ENCODE measurements at places on chromosomes 16 and 17. TPM values are rescaled to one million over a fixed set of nuclear protein-coding genes. Genes with fewer than 3 reads are reported as not detected.
A peak's percentile ranks its signal among the peaks of the same experiment; 100 is the strongest.

The MYCBPAP gene
- total RNA-seq = 0.58 TPM

DNA sequence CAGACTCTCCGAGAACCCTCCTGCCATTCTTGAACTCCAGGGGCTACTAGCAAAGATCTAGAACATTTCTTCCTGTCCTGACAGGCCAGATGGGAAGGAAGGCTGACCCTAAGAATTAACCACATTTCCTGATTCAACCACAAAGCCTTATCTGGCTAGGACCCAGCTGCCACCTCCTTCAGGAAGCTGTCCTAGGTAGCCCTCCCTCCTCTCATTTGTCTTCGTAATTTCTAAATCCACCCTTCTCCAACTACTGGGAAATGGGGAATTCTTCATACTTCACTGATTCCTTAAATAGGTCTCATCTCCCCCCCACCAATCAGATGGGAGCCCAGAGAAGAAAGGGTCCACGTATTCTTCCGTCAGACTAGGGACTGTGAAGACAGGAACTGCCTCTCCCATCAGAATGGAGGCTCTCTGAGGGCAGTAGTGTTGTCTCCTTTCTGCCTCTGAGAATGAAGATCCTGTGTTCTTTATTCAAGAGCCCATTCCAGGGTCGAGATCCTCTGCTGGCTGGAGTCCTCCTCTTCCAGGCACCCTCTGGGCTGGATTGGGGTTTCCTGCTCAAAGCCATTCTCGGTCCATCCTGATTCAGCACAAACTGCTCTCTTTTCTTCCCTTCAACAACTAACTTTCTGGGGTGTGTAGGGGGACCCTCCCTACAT, 2.1 kb downstream of the SAMD14 start:
- DNase-seq = no peak

The SLC13A2 gene
- total RNA-seq = not detected

DNA sequence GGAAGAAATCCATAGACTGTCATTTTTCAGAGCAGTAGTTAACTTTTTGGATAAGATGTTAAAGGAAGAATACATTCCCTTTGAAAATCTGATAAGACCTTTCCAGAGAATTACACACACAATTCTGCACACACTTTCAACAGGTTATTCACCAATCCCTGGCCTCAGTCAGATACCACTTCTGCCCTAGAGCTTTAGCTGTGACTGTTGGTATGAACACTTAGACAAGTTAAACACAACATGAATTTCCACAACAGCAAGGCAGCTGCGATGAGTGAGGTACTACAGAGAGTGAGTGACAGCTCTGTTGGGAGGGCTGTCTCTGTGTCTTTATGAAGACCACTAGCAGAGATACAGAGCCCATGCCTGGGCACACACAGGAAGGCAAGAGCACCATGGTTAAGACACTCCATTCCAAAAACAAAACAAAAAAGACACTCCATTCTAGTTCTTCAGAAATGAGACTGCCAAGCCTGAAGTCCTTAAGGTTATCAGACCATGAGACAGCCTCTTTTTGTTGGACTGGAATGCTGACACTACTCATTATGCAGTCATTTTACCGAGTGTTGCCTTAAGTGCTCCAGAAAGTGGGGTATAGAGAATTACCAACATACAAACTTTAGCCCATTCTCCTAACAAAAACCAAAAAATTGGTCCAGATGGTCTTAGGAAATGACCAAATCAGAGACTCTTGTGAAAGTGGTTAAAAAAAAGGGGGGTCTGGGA, 42.4 kb downstream of the TOM1L2 start:
- DNase-seq = no peak

GRCh38 chr16:51407199-51407598, 256.1 kb upstream of the SALL1 start:
- peak; percentile 90 for DNase-seq

- DNase-seq = no peak
Observed at GRCh38 chr16:363766-364490, 6.4 kb downstream of the MRPL28 start.

DNA sequence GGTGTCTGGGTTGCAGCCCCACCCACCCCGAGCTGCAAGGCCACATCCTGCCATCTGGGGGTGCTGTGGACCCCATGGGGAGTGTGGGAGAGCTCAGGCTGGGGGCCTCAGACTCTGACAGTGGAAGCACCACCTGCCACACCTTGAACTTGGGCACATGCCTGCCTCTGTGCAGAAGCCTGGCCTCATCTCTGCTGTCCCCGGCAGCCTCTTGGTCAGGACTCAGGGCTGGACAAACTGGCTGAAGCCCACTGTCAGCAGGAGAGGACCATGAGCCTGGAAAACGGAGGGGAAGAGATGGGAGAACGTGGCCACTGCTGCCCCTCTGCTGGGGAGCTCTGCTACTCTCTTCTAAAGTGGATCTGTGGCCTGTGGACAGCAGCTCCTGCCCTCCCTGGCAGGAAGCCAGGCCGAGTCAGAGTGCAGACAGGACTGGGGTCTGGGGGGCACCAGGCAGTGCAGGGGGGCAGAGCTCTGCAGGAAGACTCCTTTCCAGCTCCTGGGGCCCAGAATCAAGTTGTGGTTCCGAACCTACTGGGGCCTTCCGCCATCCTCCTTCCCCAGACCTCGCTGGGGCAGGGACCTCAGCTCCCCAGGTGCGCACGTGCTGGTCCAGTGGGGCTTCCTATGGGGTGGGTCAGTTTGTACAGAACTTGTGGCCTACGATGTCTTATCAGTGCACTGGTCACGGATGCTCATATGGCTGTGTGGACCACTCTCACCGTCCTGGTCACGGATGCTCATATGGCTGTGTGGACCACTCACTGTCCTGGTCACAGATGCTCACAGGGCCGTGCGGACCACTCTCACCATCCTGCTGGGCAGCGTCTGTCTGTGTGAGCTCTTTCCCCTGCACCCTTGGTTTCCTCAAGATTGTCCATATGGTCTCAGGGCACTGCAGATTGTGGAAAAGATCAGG, 207.7 kb downstream of the LAT start:
- DNase-seq = no peak

The ATP2A1 gene
- total RNA-seq = 0.92 TPM

DNA sequence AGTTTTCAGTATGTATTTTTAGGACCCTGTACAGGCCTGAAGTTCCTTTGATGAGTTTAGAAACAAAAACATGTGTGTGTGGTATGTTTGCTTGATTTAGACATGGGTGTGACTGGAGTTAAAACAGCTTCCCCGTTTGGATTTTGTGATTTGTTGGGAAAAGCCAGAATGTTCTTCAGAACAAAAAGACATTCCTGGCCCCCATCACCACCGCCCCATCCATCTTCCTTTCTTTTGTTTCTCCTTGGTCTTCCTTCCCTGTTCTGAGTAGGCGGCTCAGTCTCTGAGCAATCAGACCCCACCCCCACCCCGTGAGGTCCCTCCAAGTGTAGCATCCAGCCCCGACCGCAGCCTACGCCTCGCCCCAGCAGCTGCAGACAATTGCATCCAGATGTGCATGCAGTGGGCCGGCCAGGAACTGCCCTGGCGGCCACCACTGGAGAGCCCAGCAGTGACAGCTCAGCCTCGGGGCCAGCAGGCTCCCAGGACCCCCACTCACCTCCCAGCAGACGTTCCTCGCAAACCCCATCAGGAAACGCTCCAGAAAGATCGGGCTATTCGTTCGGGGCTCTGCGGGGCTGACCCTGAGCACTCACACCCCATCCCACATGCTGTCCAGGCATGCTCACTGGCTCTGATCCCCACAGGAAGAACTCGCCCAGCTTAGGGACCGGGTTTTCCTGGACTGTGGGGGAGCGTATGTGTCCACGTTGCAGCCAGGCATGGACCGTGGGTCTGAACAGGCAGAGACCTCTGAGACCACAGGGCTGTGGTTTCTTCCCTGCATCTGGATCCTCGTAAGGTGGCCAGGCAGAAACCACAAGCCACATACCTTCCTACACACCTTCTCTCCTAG, 99.8 kb upstream of the CDH5 start:
- DNase-seq = no peak

- no peak for DNase-seq
Observed at GRCh38 chr17:49016775-49017463, 19.7 kb downstream of the IGF2BP1 start.

GRCh38 chr17:73686961-73687360, 42.7 kb upstream of the SDK2 start:
- no peak for DNase-seq

The TEDC2 gene
- 26.0 TPM for total RNA-seq

GRCh38 chr17:60598001-60598736, 1.8 kb upstream of the PPM1D start:
- DNase-seq = no peak

The PTX4 gene
- not detected for total RNA-seq

DNA sequence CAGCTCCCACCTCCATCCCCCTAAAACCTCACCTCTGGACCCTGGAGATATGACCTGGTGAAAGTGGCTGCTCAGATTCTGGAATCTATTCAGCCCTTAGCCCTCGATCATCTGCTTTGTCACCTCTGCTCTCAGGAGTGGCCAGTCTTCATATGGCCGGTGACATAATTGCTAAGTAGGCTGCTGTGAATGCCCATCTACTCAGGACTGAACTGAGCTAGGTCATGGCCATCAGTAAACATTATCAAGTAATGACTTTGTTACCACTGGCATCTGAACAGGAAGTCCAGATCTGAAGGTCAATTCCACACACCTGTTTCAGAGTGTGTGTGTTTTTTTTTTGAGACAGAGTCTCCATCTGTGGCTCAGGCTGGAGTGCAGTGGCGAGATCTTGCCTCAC, 78.6 kb downstream of the CDK5R1 start:
- no peak for DNase-seq

GRCh38 chr17:71360301-71360700, 760.5 kb upstream of the SOX9 start:
- DNase-seq = no peak

The RAC3 gene
- total RNA-seq = 52.9 TPM

- no peak for DNase-seq
Observed at GRCh38 chr17:42618442-42619150, 9.1 kb downstream of the TUBG1 start.

The MARCHF10 gene
- total RNA-seq = 4.8 TPM

DNA sequence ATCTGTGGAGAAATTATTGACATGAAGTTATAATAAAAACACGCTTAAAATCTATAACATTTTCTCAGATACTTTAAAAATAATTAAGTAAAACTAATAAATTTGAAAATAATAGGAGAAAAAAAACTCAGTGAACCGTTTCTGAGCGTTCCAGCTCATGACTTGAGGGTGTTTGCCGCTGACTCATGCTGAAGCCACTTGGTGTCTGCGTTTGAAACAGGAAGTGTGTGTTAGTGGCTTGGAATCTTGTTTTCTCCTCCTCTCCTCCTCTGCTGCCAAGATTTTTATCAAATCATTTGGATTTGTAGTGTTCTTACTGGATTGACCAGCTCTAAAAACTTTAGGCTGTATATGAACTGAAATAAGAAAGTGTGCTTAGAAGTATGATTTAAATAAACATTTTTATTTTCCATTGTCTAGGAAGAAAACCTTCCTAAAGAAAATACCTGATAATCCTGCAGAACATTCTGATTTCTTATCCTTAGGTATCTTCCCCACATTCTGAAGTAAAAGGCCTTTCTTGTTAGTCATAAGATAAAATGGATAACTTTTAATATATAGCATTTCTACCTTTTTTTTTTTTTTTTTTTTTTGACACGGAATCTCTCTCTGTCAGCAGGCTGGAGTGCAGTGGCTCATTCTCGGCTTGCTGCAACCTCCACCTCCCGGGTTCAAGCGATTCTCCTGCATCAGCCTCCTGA, 30.8 kb downstream of the USP10 start:
- DNase-seq = peak; percentile 84

The PABPN1L gene
- not detected for total RNA-seq

The CLEC3A gene
- total RNA-seq = not detected

The LRRC3C gene
- total RNA-seq = not detected

DNA sequence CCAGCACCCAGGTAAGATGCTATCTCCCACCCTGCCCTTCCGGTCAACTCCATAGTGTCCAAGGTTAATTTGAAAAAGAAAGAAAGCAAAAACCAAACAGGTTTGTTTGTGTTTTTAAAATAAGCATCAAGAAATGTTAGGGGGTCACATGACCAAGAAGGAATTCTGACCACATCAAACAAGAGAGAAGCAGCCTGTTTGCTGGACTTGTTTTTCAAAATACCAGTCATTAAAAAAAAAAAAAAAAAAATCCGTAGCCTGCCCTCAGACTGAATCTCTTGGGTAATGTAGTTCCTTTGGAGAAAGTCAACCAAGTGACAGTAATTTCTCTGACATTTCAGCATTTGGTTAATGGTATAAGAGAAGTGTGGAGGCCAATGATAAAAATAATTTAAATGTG, 38.4 kb downstream of the HNF1B start:
- no peak for DNase-seq

The CEP112 gene
- total RNA-seq = 4.7 TPM

The HAS3 gene
- total RNA-seq = 16.4 TPM

- no peak for DNase-seq
Observed at GRCh38 chr17:76462556-76463290, 4.7 kb upstream of the AANAT start.

GRCh38 chr16:79897453-79898146, 297.1 kb upstream of the MAF start:
- peak; percentile 83 for DNase-seq

GRCh38 chr16:1413684-1414531, 596 bp downstream of the UNKL start:
- DNase-seq = no peak

- no peak for DNase-seq
Observed at GRCh38 chr16:87828907-87829621, 40.2 kb downstream of the SLC7A5 start.

DNA sequence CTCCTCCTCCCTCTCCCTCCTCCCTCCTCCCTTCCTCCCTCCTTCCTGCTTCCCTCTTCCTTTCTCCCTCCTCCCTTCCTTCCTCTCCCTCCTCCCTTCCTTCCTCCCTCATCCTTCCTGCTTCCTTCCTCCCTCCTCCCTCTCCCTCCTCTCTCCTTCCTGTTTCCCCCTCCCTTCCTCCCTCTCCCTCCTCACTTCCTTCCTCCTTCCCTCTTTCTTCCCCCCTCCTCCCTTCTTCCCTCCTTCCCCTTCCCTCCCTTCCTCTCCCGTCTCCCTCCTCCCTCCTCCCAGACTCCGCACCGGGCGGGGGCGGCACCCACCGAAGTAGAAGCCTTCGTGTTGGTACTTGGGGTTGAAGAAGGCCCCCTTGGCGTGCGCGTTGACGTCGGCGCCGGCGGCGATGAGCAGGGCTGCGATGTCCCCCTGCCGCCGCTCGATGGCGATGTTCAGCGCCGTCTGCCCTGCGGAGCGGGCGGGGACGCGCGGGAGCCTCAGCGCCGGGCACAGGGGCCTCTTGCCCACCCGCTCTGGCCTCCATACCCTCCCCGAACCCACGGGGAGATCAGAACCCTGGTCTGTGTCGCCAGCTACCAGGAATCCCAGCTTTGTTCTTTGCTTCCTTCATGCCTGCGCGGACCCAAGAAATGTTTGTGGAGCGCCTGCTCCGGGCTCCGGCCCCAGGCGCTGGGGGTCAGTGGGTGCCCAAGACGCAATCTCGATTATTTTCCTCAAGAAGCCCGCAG, 22.2 kb downstream of the TRPV3 start:
- no peak for DNase-seq

All from epithelial cell of proximal tubule (primary cell).